H9 (cell line): ENCODE measurements at places on chromosomes 13 and 19.

DNA sequence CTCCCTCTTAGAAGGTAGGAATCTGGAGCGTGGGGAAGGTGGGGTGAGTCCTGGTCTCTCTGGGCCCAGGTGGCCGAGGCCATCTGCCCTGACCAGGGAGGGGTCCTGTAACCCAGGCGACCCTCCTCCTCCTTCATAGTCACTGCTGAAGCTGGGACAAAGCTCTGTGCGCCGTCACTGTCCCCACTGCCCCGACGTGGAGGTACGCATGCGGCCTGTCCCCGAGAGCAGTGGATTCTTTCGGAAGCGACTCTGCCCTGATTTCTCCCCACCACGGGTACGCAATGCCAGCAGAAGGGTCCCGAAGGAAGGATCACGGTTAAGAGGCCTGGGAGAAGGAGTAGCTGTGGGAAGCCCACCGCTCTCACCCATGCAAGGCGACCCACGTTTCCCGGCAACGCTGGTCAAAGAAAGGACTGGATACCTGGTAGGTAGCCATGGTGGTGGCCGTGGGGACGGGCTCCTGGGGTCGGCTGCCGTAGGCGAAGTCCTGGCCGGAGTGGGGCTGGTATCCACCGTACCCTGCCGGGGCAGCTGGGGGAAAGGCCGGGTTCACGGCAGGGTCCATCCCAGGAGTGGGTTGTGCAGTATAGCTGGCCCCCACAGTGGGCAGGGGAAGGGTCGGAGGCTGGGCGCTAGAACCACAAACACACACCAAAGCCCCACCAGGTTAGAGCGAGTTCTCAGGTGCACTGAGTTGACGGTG lies 34.3 kb downstream of the ZFR2 start:
- DNase-seq, result no peak

- DNase-seq, result no peak
Observed at GRCh38 chr13:104002216-104002615, 936.0 kb upstream of the SLC10A2 start.

GRCh38 chr13:47332149-47332548 lies 435.3 kb upstream of the HTR2A start:
- no peak for DNase-seq

- DNase-seq, result peak; percentile 88
Observed at GRCh38 chr19:8252922-8253589, 43.9 kb downstream of the CERS4 start.

DNA sequence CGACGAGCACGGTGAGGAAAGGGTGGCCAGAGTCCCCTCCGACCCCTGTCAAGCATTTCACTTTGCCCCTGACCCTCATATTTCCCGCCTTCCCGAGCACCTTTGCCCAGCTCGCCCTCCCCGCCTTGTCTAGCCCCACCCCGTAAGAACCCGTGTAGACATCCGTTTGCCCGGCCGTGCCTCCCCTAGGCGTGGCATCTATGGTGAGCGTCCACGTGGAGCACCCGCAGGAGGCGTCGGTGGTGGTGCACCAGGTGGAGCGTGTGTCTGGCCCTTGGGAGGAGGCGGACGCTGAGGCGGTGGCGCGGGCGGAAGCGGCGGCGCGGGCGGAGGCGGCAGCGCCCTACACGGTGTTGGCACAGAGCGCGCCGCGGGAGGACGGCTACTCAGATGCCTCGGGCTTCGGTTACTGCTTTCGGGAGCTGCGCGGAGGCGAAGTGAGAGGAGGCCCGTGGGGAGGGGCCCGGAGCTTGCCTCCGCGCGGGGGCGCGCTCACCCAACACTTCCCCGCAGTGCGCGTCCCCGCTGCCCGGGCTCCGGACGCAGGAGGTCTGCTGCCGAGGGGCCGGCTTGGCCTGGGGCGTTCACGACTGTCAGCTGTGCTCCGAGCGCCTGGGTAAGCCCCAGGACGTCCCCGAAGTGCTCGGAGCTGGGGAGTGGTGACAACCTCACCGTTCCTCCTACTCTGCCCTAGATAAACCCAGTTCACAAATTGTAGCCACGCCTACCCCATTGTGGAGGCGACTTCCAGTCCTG lies 4.2 kb downstream of the LTBP4 start:
- peak; percentile 76 for DNase-seq

GRCh38 chr13:99721606-99722337 lies 220.5 kb downstream of the TM9SF2 start:
- DNase-seq, result no peak

DNA sequence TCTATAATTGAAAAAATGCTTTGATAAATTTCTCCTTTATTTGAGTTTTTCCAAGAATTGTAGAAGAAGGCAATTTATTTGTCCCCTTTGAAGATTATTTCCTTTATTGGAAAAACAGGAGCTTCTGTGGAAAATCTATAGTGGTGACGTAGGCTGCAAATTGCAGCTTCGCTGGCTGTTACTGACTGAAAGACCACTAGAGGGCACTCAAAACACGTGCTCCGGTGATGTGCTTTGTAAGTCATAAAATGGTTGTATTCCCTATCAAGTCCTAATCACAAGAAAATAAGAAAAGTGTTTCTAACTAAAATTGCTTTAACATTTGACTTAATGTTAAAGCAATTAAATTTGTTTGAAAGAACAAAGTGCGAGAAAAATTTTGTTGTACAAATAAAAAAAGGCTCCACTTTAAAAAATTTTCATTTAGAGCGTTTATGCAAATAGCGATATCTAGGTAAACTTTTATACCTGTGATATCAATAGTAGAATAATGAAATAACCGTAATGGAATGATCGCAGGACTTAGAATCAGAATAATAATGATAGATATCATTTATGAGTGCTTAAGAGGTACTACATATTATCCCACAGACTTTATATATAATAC lies 638.2 kb upstream of the SPRY2 start:
- DNase-seq, result peak; percentile 57

DNA sequence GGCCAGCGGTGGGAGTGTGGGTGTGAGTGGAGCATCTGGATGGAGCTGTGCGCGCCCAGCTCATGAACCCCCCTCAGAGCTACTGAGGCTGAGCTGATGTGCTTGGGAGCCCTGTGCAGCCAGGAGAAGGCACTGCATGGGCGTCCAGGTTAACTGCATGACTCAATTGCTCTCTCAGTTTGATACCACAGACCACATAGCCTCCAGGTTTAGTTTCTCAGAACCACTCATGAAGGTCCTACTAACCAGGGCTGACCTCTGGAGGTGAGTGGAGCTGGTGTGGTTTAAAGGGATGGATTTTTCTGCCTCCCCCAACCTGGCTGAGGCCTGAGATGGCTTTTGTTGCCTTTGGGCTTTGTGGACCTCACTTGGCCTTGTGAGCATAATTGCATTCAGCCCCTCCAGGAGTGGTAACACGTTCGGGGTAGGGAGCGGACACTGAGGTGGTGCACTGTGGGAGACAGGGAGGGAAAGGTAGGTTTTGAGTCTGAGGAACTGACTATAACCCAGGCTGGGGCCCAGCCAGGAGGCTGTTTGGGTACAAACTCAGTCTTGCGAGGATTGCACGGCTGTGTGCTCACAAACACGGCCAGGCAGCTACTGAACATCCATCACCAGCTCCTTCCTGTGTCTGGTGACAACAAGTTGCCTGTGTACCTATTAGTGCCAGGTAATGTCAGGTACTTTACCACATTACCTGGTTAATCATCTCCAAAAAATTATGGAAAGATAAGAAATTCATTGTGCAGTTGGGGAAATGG lies 97.5 kb downstream of the RGCC start:
- DNase-seq, result no peak

- no peak for DNase-seq
Observed at GRCh38 chr13:55516610-55517009, 1624.1 kb upstream of the PRR20A start.

DNA sequence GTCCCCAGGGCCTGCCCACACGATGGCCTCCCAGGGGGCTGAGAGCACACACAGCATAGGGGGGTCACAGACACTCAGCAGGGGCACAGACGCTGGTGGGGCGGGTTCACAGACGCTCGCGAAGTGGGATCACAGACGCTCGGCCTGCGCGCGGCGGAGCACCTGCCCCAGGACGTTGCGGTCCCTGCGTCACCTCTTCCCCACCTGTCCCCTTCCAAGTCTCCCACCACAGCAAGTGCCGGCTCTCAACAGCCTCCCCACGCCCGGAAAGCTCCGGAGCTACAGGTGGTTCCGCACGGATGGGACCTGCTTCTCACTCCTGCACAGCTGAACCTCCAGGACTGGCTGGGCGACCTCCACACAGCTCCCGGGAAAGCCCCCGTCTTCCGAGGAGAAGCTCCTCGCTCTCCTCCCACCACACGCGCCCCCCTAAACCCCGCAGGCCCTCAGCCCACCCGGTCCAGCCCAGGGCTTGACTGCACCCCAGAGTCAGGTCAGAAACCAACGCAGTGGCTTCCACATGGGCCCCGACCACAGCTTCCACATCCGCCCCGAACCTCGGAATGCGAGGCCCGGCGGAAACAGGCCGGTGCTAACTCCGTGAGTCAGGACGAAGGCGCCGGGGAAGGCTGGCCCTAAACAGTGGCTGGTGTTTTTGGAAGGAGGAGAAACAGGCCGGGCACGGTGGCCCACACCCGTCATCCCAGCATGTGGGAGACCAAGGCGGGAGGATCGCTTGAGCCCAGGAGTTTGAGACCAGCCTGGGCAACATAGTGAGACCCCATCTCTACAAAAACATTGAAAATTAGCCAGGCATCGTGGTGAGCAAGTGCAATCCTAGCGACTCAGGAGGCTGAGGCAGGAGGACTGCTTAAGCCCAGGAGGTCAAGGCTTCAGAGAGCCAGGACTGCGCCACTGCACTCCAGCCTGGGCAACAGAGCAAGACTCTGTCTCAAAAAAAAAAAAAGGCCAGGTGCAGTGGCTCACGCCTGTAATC lies 16.5 kb downstream of the BTBD2 start:
- DNase-seq, result no peak
